MM.1S (cell line): ENCODE measurements at places on chromosomes 16 and 17.

- H3K4me3 ChIP-seq = no peak overlapping the region
- H3K27ac ChIP-seq = no peak overlapping the region
- DNase-seq = no peak
- no peaks in the 10 kb centered on the region for H3K4me1 ChIP-seq
- H3K36me3 ChIP-seq = no peaks in the 10 kb centered on the region
Observed at GRCh38 chr17:2721603-2722002, 10.0 kb upstream of the CLUH start.

GRCh38 chr16:11571549-11571948 lies 15.2 kb downstream of the LITAF start:
- H3K27ac ChIP-seq = no peak overlapping the region
- peaks cover 12% of the 10 kb centered on the region for H3K4me1 ChIP-seq
- no peak overlapping the region for H3K4me3 ChIP-seq
- no peak for DNase-seq

- H3K4me3 ChIP-seq = no peak overlapping the region
- no peaks in the 10 kb centered on the region for H3K4me1 ChIP-seq
- H3K27ac ChIP-seq = no peak overlapping the region
- no peaks in the 10 kb centered on the region for H3K36me3 ChIP-seq
Observed at GRCh38 chr17:71378036-71378435, 742.8 kb upstream of the SOX9 start.

DNA sequence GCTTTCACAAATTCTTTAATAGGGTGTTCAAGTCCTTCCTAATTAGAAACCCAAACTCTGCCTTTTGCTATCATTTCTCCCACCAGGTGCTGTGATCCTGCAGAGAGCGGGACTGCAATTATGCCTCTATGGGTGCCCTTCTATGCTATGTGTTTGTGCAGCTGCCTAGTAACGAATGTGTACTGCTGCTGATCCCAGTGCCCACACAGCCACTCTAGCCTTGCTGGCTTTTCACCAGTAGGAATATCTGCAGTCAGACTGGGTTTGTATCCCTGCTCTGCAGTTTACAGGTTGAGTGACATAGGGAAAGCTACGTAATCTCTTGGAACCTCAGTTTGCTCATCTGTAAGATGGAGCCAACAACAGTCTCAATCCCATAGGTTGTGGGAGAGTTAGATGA lies 179.6 kb upstream of the IRX3 start:
- no peak overlapping the region for H3K27ac ChIP-seq
- no peaks in the 10 kb centered on the region for H3K4me1 ChIP-seq
- DNase-seq = no peak
- H3K4me3 ChIP-seq = no peak overlapping the region
- H3K27me3 ChIP-seq = no peaks in the 10 kb centered on the region

GRCh38 chr17:16913463-16913862 lies 58.5 kb downstream of the TNFRSF13B start:
- DNase-seq = no peak
- H3K36me3 ChIP-seq = no peaks in the 10 kb centered on the region
- H3K27ac ChIP-seq = no peak overlapping the region
- no peaks in the 10 kb centered on the region for H3K27me3 ChIP-seq
- H3K4me3 ChIP-seq = no peak overlapping the region
- H3K4me1 ChIP-seq = peaks cover 13% of the 10 kb centered on the region

- H3K27ac ChIP-seq = no peak overlapping the region
- no peak for DNase-seq
- H3K27me3 ChIP-seq = no peaks in the 10 kb centered on the region
Observed at GRCh38 chr16:12673466-12673865, 130.2 kb downstream of the CPPED1 start.

DNA sequence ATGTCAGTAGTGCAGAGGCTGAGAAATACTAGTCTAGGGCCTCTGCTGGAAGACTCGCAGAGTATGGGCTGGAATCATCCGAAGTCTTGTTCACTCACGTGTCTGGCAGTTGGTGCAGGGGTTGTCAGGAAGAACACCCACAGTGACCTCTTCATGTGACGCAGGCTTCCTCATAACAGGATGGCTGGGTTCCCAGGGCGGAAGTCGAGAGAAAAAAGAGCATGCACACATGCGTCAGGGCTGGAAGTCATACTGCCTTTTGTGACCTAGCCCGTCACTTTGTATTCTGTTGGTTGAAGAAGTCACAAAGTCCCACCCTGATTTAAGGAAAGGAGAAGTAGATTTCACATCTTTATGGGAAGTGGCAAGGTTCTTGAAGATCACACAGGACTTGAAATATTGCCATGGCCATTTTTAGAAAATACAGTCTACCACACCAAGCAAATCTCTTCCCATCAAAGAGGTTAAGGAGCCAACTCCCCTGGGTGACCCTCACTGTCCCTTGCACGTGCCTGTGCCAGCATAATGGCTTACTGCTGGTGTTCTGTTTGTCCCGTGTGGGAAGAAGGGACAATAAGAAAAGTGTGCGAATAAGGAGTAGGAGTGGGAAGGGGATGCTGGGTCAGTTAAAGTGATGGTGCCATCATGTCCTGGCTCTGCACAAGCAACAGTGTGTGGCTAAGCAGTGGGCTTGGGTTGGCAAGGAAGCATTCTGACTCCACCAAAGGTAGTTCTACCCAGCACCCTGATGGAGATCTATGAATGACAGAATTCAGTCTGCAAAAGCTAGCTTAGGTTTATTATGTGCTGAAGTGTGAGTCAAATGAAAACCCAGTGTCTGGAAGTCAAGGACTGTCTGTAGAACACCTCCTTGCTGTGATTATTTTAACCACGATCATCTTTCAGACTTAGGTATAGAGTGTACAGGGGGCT lies 28.1 kb downstream of the HEATR3 start:
- H3K4me3 ChIP-seq = no peak overlapping the region
- no peaks in the 10 kb centered on the region for H3K4me1 ChIP-seq
- no peak overlapping the region for H3K27ac ChIP-seq
- no peaks in the 10 kb centered on the region; the same call in 1 of the 2 replicates for H3K36me3 ChIP-seq
- H3K27me3 ChIP-seq = no peaks in the 10 kb centered on the region

DNA sequence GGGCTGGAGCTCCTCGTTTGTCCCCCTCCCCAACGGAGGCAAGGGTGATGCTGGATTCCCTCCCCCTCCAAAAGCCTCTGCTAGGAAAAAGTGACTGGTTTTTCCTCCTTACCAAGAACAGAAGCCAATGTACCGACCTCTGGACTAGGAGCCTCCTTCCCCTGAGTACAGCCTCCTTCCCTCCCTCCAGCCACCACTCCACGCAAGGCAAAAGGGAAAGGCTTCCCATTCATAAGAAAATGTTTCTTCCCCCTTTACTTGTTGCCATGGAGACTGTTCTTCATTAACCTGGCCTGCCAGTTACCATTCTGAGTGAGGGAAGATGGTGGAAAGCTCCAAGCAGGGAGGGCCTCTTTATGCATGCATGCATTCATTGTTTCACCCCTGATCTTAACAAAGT lies 4.3 kb upstream of the PIMREG start:
- no peaks in the 10 kb centered on the region for H3K36me3 ChIP-seq
- H3K27me3 ChIP-seq = peaks cover 22% of the 10 kb centered on the region
- DNase-seq = no peak
- H3K4me1 ChIP-seq = no peaks in the 10 kb centered on the region
- H3K27ac ChIP-seq = no peak overlapping the region
- no peak overlapping the region for H3K4me3 ChIP-seq
